EL (cell line): ENCODE measurements at places on chromosomes 3 and 15.
A peak's percentile ranks its signal among the peaks of the same experiment; 100 is the strongest.

GRCh38 chr3:189781415-189781814, 150.2 kb downstream of the TP63 start:
- DNase-seq, result no peak

DNA sequence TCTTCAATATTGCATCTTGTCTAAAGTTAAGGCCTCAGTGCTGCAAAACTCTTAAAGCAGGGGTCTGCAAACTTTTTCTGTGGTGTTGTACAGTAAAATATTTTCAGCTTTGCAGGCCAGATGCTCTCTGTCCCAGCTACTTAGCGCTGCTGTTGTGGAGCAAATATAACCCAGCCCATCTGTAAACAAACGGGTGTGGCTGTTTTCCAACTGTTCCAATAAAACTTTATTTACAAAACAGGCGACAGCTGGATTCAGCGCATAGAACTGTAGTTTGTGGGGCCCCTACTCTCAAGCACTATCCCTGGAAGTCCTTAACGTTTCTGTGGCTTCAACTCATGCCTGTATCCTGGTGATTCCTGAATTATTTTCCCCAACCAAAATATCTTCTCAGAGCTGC, 365.0 kb downstream of the FOXP1 start:
- DNase-seq, result no peak

DNA sequence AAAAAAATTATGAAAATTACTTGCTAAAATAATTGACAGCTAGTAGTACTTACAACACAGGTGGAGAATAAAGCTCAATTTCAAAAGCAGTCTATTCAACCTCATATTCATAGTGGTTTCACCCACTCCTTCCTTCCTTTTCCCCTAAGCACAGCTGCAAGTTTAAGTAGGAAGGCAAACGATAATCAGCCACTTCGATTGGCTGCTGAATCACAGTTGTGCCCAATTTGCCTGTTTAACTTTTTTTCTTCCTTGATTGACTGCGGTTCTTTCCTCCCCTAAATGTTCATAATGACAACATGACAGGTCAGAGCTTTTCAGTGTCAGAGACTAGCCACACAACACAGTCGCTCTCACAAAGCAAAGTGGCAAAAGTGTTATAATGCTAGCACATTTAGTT, 468.0 kb upstream of the GBE1 start:
- DNase-seq, result no peak

- DNase-seq, result no peak
These were observed 544.6 kb upstream of the LMCD1 start for GRCh38 chr3:7957024-7957423.

DNA sequence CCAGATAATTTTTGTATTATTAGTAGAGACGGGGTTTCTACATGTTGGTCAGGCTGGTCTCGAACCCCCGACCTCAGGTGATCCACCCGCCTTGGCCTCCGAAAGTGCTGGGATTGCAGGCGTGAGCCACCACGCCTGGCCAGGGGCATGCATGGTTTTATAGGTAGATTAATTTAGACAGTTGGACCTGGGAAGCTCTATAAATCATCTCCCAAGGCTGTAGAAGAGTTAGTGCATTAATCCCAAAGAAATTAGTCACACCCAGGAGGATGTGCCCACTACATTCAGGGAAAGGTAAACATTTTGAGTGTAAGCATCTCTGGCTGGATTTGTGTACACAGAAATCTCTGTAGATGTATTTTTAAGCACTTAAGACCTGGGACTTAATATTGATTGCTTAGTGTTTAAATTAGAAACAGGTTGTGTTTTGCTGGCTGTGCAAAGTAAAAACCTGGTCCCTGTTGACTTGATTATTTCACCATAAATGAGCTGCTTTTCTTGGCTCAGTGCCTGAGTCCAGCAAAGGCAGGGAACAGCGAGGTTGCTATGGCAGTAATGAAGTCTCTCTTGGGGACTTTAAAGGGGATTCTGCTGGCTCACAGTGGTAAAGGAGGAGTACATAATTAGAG, 19.2 kb downstream of the EXOSC7 start:
- peak; percentile 53 for DNase-seq

DNA sequence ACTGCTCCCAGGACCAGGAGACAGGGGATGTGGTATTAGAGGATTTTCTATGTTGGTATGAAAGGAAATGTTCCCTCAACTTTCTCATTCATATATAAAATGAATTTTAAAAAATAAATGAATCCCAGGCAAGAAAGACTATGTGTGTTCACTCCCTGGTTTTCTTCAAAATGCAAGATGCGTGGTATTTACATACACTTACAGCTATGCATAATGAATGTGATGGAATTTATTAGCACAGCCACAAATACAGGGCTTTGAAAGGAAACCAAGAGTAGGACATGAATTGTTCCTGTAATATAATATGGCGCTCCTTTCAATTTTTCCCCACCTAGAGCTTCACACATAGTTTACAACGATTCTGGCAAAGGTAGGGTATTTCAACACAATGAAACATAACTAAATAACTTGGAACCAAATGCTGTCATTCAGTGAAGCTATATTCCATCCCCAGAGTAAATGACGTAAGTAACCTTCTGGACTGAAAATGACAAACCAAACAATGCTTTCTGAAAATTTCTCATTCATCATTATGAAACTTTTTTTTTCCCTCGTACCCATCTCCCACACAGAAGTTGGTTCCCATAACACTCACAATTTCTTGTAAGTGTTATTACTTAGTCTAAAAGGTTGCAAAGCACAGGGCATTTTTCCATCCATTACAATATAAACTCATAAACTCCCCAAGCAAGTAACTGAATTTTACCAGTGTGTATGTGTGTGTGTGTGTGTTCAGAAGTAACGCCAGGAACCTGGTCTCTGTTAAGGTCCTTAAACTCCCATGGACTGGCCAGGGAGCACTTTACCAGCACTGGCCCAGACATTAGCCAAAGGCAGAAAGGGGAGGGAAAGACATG, 41.8 kb downstream of the CBLB start:
- no peak for DNase-seq

DNA sequence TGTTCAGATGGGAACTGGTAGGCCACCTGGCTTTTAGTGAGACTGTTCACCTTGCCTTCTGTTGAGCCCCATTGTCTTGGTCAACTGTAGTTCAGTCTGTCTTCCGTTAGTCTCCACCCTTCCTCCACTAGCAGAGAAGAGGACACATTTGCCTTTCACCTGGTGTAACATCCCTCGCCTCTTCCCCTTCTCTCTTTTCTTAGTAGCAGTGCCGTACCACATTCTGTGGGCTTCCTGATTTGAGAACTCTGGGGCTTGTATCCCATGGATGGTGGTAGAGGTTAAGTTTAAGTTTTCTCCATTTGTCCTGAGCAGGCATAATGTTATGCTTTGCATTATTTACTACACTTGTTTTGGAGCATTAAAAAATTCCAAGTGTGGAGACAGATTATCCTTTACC, 49.3 kb downstream of the RAB7A start:
- DNase-seq, result no peak

DNA sequence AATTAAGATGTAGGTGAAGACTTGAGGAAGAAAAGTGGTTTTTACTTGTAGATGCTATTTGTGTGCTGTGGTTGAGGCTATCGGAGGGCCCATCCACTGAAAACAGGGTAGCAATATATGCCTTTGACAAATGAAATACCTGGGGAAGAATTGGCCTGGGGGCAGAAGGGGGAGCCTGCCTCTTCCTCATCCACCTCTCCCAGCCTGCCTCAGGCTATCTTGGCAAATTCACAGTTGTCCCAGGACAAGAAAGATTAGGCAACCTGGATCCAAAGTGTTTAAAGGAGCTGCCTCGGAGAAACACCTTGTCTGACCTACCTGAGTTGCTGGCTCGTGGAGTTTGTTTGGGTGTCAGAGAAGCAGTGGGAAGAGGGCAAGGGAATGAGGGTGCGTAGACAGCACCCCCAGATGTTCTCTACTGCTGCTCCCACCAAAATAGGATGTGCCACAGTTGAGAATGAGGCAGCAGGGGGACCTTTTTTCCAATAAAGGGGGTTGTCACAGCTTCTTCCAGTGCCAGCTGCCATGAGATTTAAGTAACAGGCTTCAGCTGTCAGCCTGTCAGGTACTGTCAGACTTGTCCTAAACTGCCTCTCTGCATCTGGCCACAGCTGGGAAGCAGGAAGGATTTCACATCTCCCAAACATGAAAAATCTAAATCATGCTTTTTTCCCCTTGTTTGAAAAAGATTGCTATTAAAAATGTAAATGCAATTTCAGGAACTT, 9.2 kb downstream of the PLEKHO2 start:
- DNase-seq, result no peak

DNA sequence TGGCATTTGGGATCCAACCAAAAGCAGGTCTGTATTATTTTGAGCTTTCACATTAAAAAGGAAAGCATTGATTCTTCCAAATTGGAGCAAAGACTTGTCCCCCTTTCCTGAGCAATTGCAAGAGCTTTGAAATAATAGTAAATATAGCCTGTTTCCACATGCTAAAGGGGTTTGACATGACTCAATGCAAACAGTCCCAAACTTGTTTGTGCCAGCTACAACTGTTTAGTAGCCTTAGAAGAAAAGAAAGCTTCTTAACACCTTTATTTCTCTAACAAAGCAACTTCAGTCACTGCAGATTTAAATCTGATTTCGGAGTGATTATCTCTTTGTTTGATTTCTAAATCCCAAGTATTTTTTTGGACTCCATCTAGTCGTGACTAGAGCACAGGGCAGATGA, 180.2 kb downstream of the SEMA6D start:
- no peak for DNase-seq

- no peak for DNase-seq
These were observed 387.6 kb upstream of the CBLB start for GRCh38 chr3:106256249-106256957.

DNA sequence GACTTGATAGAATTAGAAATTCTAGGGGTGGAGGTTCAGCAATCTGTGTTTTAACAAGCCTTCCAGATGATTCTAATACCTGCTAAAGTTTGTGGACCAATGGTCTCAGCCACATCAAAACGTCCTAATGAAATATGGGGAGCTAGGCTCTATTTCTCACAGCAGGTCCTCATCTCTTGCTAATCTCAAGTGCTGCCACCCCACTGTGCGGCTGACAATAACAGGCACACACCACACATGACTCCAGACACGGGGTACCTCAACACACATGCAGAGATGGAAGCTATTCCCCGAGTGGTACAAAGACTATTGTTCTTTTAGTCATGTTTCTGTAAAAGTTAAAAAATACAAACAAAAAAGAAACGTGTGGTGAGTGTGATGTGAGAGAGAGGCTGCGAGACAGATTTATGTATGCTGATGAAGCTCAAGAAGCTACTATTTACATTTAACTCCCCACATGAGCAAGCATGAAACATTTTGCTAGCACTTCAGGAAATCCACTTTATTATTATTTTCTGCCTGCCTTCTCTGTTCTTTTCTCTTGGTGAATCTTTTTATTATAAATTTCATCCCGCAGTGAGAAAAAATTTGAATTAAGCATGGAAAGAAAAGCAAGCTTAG, 405.6 kb downstream of the MAGI1 start:
- DNase-seq, result no peak

DNA sequence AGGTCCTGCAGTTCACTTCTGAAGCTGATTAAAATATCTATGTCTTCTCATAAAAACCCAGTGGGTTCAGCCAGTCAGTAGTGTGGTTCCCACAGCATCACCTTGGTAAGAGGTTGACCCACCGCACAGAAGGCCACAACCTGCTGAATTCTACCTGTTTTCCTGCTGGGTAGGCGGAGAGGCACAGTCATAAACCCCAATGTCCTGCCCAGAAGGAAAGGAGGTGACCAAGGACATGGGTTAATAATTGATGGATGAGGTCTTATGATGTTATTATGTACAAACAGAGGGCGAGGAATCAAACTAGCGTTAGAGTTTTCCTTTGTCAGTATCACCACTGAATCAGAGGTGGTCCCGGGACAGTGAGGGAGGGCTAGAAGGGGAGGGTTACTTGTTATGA, 27.8 kb downstream of the CA12 start:
- no peak for DNase-seq

- DNase-seq, result no peak
These were observed 69.0 kb downstream of the MGLL start for GRCh38 chr3:127753338-127753737.

GRCh38 chr3:150790629-150791028, 27.7 kb upstream of the SIAH2 start:
- DNase-seq, result no peak

DNA sequence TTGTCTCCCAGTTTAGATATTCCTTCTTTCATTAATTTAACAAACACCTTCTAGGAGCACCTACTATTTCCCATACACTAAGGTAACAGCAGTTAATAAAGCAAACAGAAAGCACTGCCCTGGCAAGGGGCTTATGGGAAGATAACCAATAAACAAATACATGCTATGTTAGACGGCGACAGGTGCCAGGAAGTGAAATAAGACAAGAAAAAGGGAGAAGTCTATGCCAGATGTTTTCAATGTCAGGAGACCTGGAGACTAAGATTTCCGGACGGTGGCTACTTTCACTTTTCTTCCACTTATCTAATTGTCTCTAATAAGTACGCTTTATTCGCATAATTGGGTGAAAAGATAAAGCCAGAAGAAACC, 32.5 kb upstream of the ZNF445 start:
- DNase-seq, result peak; percentile 17

DNA sequence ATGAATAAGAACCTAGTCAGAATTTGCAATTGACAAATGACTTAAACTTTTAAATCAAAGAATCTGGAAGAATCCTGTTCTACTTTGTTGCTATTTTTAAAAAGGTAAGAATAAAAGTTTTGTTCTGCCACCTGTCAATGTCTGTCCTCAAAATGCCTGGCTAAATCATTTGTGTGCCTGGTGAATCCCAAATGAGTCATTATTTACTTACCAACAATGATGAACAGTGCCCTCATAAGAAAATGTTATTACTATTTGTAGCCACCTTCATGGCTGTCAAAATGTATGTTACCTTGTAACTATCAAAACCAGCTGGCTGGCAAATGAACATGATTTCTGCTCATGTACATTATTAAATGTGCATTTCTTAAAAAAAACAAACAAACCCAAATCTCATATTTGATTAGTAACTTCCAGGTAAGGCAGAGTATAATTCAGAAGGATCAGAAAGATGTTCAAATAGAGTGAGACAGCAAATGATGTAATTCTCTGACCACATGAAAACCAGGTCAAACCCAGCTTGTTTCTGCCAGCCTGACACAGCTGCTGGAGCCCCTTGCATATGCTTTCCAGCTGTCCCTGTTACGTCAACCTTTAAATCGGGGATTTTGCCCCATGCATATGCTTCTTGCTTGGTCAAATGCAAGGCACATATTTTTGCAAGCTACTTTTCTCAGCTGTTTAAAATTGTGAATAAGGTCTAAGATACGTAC, 137.9 kb downstream of the SSR3 start:
- no peak for DNase-seq

DNA sequence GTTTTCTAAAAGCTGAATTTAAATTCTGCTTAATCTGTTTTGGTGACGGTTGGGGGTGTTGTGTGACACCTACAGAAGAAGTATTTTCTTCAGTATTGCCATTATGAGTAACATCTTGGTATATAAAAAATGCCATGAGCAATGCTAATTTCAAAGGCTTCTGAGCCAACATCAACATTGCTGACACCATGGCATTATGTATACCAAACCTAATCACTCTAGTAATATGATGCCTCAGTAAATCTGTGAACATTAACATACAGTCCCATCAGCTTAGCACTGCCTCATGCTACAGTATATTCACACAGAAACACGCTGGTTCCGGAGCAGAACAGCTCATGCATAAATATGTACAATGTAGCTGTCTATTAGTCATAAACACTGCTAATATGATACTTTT, 75.8 kb downstream of the ZPLD1 start:
- no peak for DNase-seq

- DNase-seq, result no peak
These were observed 162.6 kb upstream of the PFN2 start for GRCh38 chr3:150133293-150133692.

GRCh38 chr15:88832820-88833730, 29.8 kb downstream of the ACAN start:
- DNase-seq, result no peak

- no peak for DNase-seq
These were observed 2.4 kb downstream of the FYTTD1 start for GRCh38 chr3:197752107-197752506.
